ENCODE measurements at places on chromosomes 5 and 9.

DNA sequence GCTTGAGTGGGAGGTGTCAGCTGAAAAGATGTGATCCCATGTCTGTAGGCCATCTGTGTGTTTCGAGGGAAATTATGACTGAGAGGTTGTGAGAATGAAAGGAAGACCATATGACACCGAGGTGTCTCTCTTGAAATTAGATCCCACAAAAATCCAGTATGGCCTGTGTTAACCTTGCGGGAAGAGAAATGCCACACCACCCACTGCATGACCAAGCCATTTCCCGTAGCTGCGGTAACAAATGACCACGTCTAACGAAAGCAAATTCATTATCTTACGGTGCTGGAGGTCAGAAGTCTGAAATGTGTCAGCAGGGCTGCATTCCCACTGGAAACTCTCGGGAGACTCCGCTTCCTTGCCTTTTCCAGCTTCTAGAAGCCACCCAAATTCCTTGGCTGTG is 11.6 kb downstream of the C9orf57 start:
- DNase-seq, result no peak

DNA sequence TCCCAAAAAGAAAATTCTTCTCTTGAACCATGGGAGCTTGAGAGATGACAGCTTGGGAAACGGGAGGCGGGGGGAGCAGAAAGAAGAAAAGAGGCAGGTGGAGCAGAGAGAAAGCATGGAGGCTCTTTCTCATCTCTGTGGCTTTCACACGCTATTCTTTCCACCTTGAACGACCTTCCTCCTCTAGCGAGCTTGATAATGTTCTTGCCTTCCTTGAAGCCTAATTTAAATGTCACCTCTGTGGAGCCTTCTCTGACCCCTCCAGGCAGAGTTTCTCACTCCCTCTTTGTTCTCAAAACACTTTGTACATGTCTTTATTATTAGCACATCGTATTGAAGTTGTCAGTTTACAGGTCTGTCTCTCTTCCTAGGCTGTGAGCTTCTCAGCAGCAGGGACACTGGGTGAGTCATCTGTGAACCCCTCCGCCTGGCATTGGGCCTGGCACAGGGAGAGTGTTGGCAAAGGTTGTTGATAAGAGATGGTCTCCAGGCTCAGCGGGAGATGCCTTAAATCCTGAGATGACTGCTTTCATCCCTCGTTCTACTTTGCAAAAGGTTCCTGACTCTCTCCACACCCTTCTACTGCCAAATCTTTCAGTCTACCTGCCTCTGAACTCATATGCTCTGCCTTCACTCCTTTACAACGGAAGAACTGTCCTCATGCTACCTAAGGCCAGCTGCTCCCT is 14.1 kb upstream of the STRBP start:
- no peak for DNase-seq

GRCh38 chr5:38830521-38831051 is 15.2 kb upstream of the OSMR start:
- DNase-seq, result no peak

- DNase-seq, result no peak
Observed at GRCh38 chr5:95384485-95385213, 6.5 kb upstream of the FAM81B start.

DNA sequence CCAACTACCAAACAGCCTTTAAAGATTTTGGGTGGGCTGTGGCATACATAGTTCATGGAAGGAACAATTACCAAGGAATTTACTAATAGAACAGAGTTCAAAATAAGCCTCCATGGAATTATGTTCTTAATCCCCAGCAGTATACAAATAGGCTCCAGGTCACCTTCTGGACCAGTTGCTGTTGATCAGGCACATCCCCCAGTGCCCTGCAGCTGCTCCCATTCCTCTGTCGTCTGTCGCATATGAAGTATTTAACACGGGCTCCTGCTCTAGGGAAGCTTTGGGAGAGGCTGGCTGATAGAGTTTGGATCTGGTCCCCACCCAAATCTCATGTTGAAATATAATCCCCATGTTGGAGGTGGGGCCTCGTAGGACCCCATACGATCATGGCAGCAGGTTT is 17.8 kb downstream of the SHC3 start:
- no peak for DNase-seq

DNA sequence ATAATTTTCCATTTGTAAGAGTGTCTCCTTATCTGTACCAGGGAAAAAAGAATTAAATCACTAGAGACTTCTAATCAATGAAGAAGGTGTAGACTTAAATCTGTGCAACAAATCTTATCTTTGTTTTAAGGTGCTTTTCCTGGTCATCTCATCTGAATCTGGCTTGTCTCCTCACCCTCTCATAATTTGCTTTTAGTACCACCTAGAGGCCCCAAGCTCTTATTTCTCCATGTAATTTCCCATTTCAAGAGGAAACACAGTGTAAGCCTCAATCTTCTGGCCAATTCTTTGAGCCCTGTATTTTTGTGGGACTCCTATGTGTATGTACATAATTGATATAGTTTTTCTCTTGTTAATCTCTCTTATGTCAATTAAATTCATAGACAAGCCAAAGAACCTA is 1975.3 kb upstream of the CDH6 start:
- no peak for DNase-seq

DNA sequence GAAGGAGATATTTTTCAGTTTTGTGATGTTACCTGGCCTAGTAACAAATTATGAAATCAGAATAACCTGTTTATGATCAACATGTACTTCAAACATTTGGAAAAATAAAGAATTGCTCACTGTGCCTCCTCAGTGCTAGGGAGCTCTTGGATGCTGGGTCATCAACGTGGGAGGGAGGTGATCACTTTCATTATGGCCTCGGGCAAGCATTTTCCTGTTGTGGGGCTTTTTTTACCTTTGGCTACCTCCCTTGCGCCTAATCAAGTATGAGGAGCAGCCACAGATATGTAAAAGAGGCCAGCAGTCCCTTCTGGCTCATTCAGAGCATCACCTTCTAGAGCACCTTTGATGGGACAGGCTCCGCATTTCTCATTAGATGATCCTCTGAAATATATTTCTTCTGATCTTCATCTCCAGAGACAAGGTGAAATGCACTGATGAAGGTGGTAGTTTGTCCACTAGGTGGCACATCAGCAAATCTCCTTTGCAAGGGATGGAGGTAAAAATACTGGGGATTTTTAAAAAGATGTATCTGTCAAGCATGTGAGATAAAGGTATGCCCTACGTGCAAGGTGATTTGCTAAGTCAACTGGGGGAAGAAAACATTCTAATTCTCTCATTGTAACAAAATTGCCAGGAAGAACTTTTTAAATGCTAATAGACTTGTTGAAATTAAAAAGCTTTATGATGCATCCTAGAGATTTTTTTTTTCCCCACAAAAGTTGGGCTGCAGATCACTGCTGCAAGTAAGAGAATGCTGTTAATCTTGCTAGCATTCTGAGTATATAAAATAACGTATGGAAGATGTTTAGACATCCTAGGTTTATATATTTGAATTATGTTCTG is 218.2 kb downstream of the MAST4 start:
- peak; percentile 53 for DNase-seq

- DNase-seq, result no peak
Observed at GRCh38 chr5:54093861-54094260, 216.5 kb downstream of the ARL15 start.

GRCh38 chr9:19689328-19690101 is 99.3 kb downstream of the SLC24A2 start:
- no peak for DNase-seq

- DNase-seq, result no peak
Observed at GRCh38 chr9:19445452-19445851, 36.6 kb downstream of the ACER2 start.

- no peak for DNase-seq
Observed at GRCh38 chr9:7368410-7369292, 430.9 kb downstream of the DMAC1 start.

GRCh38 chr5:34673463-34674125 is 17.5 kb downstream of the RAI14 start:
- DNase-seq, result no peak

- DNase-seq, result no peak
Observed at GRCh38 chr5:89445106-89445745, 562.2 kb upstream of the MEF2C start.

DNA sequence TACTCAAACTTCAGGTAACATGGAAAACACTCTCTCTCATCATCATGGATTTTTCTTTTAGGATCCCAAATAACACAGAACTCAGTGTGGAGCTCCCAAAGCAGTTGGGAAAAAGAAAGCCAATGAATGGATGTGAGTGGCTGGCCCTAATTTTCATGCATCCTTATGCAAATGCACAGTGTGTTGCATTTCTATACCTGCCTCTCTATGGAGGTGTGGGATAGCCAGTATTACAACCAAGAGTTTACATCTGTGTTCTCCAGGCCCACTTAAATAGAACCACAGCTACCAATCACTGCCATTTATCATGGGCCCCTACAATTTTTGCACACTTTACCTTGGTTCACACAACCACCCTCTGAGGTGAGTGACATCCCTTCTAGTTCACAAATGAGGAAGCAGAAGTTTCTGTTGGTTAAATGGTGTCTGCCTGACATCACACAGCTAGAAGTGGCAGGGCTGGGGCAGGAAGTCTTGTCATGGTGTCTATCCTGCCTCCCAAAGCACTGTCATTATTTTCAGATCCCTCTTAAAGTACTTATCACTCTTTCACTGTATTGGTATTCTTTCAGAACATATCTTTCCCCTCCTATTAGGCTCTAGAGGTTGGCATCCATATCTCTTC is 17.3 kb downstream of the MAMDC2 start:
- no peak for DNase-seq

DNA sequence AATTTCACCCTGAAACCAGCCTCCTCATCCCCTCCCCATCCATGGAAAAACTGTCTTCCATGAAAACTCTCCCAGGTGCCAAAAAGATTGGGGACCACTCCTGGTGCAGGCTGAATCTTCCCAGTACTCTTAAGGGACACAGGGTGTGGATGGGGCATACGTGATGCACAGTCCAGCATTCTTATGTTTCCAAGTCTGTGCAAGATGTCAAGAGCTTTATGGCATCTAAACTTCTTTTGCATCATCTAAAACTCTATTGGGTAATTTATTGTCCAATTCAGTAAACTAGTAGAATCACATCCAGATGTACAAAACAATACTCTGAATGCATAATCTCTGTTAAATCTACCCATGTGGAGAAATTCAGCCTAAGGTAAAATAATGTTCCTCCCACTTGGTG is 9.3 kb upstream of the FGD3 start:
- DNase-seq, result no peak

- DNase-seq, result no peak
Observed at GRCh38 chr9:133201424-133202144, 7.5 kb downstream of the OBP2B start.
